Cortex of kidney (tissue), 1 donor: ENCODE measurements at places on chromosomes 6 and 20.

- no peak for DNase-seq
Observed at GRCh38 chr6:163626073-163626867, 211.8 kb downstream of the QKI start.

GRCh38 chr20:33022694-33023438, 8.6 kb upstream of the BPIFB6 start:
- DNase-seq: no peak

DNA sequence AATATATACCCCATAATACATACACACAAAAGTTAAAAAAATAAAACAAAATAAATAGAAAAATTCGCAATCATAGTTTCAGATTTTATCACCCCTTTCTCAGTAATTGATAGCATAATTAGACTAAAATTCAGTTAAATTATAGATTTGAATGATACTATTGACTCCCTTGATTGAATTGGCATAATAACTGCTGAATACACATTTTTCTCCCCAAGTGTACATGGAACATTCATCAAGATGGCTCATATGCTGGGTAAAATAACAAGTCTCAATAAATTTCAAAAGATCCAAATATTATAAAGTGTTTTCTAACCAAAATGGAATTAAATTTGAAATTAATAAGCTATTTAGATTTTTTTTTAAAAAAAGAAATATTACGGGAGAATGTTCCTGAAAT, 616.1 kb downstream of the MAFB start:
- no peak for DNase-seq

DNA sequence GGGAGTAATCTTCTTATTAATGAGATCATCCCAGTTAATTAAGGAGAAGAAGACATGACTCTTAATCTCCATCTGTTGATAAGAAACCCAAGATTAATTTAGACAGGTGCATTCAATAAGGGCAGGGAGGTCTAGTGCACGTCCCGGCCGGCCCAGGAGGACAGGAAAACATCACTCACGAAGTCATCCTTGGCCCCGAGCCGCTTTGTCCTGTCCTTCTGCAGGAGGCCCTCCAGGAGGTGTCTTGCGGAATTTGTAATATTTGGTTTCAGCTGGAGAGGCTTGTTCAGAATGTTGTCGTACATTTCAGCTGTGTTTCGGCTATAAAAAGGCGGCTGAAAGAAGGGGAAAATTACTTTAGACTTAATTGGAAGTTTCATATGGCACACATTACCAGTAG, 118.4 kb upstream of the SLC2A12 start:
- DNase-seq: no peak

- DNase-seq: no peak
Observed at GRCh38 chr6:16487996-16488674, 249.7 kb downstream of the GMPR start.

GRCh38 chr6:16546861-16547260, 214.4 kb downstream of the ATXN1 start:
- no peak for DNase-seq

DNA sequence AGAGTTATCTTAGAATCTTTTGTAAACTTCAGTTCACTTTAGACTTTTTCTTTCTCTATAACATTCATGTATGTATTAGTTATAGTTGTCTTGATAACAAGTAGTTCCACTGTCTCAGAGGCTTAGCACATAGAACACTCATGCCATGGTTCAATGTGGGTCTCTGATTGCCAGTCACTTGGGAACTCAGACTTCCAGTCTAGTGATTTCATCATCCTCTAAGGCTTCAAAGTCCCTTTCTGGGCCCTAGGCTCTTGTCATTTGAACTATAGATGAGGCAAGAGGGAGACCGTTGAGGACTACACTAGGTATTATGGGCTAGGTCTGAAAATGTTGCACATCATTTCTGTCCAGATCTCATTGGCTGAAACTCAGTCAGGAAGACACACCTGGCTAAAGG, 8.4 kb upstream of the EEF1E1 start:
- DNase-seq: no peak

- no peak for DNase-seq
Observed at GRCh38 chr20:36541768-36542488, 609 bp downstream of the MYL9 start.

DNA sequence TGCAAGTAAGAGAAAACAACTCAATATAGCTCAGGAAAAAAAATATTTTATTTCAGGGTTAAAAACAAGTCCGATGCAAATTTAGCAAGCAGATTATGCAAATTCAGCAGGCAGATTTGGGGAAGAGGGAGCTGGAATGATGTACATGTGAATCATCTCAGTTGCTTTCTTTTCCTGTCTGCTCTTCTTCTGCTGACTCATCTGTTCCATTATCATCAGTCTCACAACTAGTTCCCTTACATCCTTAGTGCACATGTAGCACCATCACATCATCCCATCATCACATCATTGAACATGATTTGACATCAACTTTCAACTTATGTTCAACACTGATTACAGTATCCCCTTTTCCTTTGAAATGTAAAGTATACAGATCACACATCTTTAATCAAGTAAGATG, 11.5 kb upstream of the DEFB113 start:
- DNase-seq: no peak

- DNase-seq: no peak
Observed at GRCh38 chr6:116090251-116090650, 10.4 kb upstream of the NT5DC1 start.

GRCh38 chr6:92043777-92044176, 1375.6 kb downstream of the EPHA7 start:
- DNase-seq: no peak

DNA sequence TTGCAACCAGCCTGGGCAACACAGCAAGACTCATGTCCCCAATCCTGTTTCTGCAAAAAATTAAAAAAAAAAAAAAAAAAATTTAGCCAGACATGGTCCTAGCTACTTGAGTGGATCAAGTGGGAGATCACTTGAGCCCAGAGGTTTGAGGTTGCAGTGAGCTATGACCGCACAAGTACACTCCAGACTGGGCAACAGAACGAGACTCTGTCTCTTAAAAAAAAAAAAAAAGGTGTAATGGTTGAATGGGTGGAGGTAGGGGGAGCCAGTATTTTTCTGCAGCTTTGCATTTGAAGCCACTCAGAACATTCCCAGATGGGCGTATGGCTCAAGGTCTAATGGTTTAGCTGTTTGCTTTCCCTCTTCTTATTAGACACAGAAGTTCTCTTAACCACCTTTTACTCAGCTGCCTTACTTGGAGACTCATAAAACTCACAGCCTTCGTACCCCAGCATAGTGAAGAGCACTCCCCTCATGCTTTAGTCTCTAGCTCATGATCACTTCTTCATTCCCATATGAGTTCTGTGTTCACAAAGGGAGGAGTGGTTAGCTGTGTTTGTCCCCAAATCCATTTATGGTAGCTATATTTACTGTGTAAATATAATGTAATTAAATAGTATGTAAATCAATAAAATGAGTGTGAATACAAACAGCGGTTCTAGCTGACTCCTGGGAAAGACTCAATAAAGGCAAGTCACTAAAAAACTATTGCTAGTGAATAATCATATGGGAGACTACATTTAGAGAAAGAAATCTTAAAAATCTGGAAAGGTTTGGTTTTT, 9.0 kb downstream of the FKBP1A start:
- no peak for DNase-seq

DNA sequence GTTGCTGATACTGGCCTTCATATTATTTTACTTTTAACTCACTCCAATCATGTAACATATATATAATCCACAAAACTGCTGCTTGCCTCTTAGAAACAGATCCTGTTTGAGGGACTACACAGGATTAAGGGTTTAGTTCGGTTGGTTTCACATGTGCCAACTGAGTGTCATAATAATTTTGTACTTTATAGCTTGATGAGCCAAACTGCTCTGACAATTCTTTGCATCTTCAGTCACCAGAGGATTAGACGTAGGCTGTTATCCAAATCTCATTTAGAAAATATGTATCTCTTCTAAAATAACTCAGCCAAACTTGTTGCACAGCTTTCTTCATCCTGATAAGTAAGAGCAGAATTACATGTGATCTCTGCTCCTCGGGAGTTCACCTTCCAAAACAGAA, 643.6 kb upstream of the PTCHD4 start:
- no peak for DNase-seq

GRCh38 chr6:119205911-119206618, 127.6 kb upstream of the FAM184A start:
- DNase-seq: no peak

DNA sequence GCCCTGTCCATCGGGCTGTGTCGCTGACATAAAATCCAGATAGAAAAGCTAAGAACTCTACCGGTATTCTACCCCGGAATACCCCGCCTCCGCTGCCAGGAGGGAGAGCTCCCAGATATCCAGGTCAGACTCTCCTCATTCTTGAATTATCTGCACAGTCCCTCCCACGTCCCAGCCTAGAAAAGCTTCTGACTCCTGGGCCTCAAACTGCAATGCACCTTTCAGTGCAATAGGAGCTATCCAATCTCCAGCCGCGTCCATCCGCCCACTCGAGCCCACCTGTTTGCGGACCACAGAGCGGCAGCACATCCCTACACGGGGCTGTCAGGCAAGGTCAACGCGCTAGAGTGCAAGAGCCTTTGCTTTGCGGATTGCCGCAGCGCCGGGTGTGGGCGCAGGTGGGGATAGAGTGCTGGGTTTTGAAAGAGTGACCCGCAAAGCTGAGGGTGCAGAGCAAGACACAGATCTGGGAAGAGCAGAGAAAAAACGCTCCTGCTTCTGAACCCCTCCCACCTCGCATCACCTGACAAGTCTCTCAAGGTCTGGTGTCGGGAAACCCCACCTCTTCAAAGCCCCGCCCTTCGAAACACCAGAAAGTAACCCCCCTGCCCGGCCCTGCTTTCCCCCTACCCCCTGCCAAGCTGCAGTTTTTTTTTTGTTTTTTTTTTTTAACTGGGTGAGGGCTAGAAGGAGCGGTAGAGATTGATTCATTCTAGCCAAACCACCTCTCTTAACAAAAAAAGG, 1.3 kb downstream of the TAPBP start:
- no peak for DNase-seq

DNA sequence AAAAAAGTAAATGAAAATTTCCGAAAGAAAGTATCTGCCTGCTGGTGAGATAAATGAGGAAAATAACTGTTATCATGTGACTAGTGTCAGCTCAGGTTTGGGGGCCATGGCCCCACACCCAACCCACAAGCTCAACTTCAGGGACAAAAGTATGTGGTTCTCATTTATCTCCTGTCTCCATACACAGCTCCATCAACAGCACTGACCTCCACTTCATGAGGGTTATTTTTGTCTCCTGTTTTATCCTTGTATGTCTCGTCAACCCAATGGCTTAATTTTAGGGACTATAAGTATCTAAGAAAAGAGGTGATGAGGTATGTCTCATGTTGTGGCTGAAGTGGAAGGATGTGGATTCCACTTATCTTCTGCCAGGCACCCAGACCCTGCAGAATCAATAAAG, 271.6 kb upstream of the RIN2 start:
- no peak for DNase-seq

- DNase-seq: no peak
Observed at GRCh38 chr20:5811746-5812145, 61.5 kb downstream of the SHLD1 start.

- DNase-seq: no peak
Observed at GRCh38 chr6:73460056-73460455, 1.5 kb upstream of the MTO1 start.

GRCh38 chr6:33082702-33083101, 6.9 kb downstream of the HLA-DPB1 start:
- DNase-seq: no peak

- DNase-seq: no peak
Observed at GRCh38 chr6:87529221-87529620, 56.4 kb downstream of the SLC35A1 start.

- DNase-seq: no peak
Observed at GRCh38 chr20:47708140-47708807, 77.0 kb downstream of the SULF2 start.

- no peak for DNase-seq
Observed at GRCh38 chr6:20931093-20931492, 396.8 kb downstream of the CDKAL1 start.
